ENCODE measurements at places on chromosomes 4 and X.

GRCh38 chr4:123116412-123116811 is 194.0 kb upstream of the NUDT6 start:
- DNase-seq, result no peak

DNA sequence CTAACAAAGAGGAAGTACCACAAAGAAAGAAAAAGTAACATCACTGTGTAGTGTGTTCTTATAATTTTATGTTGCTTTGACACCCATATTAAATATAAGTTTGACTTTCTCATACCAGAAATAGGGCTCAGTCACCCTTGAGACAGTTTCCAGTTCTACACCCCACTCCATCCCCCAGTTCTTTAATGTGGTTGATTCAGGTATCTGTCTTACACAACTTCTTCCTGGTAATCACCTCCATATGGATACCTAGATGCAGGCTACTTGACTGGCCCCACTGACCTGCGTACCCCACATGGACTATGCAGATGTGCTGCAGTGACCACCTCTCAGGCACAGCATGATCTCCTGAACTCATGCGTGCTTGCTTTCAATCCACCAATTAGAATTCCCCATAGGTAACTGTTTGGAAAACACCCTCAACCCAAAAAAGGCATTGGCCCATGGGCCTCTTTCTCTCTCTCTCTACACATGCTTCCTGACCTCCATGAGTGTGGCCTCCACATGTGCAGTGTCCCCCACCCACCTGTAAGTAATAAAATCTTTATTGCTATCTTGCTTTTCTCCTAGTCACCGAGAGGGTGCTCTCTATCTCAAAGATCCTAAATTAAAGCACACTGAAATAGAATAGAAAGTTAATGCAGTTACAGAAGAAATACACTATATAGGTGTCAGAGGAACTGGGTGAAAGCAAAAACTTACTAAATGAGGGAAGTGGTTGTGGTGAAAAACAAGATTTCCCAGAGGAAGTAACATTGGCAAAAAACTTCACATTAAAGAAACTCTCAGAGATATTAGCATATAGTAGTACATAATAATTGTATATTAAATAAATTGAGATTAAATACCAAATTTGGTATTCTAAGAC is 98.4 kb downstream of the ZAR1 start:
- DNase-seq, result no peak

- no peak for DNase-seq
Measured at GRCh38 chr4:103076747-103077347, at the start of gene SLC9B2. TSS of gene SLC9B2 (minus strand) at chr4:103076761. CDS start at chr4:103067550, 9,211 bp downstream.

DNA sequence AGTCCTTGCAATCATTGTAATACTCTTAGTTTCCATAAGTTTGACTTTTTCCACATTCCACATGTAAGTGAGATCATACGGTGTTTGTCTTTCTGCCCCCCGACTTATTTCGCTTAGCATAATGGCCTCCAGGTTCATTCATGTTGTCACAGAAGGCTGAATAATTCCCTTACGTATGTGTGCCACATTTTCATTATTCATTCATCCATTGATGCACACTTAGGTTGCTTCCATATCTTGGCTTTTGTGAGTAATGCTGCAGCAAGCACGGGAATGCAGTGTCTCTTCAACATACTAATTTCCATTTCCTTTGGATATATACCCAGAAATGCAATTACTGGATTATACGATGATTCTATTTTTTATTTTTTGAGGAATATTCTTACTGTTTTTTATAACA is 22.0 kb upstream of the VEGFC start:
- no peak for DNase-seq

- no peak for DNase-seq
Measured at GRCh38 chr4:169151671-169152070, 119.1 kb downstream of the SH3RF1 start.

GRCh38 chr4:121696581-121697461 is at the start of gene ANXA5:
TSS of gene ANXA5 (minus strand) at chr4:121696980. CDS start at chr4:121696589, 391 bp downstream.
- peak; percentile 71 for DNase-seq

DNA sequence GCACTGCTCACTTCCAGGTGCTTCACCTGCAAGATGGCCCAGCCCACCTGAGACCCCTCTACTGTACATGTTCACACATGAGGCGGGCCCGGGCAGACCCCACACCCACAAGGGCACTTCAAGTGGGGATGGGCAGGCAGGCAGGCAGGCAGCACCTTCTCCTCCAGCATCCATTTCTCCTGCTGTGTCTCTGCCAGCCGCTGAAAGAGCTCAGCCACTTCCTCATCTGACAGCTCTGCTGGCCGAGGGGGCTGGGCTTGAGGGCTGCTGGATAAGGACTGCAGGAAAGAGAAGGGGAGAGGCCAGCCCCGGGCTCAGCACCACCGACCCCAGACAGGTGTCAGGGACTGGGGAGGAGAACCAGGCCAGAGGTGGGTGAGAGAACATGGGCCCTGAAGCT is 4.4 kb upstream of the KCND1 start:
- DNase-seq, result no peak

GRCh38 chr4:185826381-185826780 is 14.4 kb upstream of the SORBS2 start:
- DNase-seq, result no peak
